ENCODE measurements at places on chromosomes 5 and 9.

DNA sequence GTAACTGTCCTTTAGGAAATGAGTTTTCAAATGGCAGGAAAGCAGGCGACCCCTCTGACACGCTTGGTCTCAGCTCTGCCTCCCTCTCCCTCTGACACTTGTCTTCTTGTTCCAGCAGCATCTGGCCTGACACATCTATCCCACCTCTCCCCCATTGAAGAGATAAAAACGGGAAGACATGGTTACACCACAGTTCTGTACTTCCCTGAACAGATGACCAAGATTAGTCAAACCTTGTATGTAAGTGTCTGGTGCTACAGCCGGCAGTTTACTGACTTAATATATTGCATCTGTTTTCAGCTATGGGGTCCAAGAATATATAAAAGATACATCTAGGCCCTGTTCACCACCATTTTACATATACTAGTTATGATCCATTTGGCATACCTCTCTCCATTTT lies 29.6 kb upstream of the MLLT3 start:
- DNase-seq, result no peak

- DNase-seq, result no peak
These were observed 189.4 kb downstream of the BNC2 start for GRCh38 chr9:16680975-16681651.

DNA sequence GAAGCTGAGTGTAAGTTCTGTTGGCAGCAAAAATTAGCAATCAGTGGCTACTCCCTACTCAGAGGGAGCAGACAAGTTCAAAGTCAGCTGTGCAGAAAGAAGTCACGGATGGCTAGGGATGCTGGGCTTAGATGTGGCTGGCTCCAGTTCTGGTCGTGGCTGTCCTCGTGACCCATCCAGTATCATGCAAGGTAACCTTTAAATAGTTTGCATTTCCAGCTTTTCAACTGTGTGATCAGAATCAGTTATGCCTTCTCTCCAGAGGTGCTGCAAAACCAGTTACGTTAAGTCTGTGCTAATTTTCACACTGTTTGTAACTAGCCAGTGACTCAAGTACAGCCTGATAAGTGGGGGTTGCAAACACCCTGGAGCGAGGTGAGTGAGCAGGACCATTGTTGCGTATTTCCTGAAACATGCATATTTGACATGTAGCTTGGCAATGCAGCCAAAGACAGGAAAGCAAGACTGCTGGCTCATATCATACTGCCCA lies 302.4 kb downstream of the ATPSCKMT start:
- no peak for DNase-seq

DNA sequence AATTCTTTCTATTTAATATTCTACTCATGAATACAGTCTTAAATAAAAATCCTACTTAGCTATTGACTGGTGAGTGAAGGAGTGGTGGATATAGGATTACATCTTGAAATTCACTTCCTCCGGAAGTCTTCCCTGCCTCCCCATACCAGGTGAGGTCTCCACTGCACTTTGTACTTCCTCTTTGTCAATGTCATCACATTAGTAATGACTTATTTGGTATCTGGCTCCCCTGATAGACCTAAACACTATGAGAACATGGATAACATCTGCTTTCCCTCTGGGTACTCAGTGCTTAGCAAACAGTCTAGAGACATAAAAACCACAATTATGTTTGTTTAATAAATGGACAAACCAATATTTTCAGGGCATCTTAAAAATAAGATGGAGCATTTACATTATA lies 532.1 kb downstream of the PDE4D start:
- DNase-seq, result no peak

GRCh38 chr5:78964889-78965288 lies 20.2 kb downstream of the ARSB start:
- DNase-seq, result no peak

DNA sequence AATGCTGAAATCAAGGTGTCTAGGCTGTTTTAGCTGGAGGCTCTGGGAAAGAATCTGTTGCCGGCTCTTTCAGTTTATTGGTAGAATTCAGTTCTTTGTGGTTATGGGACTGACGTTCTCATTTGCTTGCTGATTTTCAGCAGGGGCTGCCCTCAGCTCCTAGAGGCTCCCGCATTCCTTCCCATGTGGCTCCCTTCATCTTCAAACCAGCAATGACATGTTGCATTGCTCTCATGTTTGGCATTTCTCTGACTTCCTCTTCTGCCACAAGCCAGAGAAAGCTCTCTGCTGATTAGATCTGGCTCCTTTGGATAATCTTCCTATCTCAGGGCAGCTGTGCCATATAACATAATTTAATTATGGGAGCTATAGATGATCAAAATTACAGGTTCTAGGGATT lies 360.3 kb downstream of the LRRC70 start:
- no peak for DNase-seq

DNA sequence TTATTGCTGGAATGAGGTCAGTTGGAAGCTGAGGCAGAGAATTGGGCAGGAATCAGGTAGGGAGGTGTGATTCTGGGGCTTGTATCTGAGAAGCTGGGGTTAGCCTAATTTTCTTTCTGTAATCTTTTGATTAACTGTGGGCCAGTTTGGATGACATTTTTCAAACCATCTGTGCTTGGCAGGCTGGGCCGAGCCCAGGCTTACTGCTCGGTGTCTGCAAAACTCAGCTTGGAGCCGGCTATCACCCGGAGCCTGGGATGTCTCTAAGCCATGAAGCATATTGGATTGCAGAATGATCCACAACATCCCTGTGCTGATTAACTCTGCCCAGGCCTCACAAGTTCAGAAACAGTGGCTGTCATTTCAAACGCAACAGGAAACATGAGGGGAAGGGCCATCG lies 26.5 kb downstream of the KCNMB1 start:
- DNase-seq, result no peak

DNA sequence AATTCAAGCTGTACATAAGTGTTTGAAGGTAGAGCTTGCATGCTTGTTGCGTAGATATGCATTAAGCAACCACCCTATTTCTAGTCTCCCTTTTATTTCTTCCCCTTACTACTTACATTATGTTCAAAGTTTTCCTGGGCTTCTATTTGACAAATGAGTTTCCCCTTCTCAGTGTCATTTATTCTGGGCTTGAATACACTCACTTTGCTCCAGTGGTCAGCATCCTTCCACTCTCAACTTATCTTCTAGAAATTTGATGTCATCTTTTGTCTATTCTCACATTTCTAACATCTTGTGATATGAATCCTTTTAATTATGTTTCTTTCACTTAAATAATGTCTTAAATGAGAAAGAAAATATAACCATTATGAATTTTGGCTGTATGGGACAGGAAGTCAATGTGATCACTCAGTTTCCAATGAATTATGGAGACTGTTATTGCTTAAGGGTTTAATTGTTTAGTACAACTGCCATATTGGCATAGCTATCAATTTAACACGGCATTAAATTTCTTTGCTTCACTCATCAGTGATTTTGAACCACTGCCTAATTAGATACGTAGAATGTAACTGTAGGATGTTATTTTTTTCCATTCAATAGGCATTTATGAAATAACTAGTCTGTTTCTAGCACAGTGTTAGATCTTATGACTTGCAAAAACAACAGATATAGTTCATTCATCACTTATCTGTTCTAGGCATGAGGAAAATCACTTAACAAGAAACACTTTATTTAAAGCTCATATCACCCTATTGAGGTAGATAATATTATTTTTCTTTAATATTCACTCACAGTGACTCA lies 105.5 kb upstream of the CDH12 start:
- DNase-seq, result no peak

DNA sequence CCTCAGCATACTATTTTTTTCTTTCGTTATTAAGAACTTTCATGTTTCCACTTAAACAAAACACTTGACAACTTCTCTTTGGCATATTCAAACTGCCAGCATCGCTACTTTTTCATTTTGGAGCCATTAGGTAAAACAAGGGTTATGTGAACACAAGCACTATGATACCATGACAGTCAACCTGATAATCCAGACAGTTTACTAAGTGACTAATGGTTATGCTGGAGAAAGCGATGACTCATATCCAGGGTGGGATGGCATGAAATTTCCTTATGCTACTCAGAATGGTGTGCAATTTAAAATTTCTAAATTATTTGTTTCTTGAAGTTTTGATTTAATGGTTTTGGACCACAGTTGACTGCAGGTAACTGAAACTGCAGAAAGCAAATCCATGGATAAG lies 29.9 kb upstream of the PRSS3 start:
- DNase-seq, result no peak

DNA sequence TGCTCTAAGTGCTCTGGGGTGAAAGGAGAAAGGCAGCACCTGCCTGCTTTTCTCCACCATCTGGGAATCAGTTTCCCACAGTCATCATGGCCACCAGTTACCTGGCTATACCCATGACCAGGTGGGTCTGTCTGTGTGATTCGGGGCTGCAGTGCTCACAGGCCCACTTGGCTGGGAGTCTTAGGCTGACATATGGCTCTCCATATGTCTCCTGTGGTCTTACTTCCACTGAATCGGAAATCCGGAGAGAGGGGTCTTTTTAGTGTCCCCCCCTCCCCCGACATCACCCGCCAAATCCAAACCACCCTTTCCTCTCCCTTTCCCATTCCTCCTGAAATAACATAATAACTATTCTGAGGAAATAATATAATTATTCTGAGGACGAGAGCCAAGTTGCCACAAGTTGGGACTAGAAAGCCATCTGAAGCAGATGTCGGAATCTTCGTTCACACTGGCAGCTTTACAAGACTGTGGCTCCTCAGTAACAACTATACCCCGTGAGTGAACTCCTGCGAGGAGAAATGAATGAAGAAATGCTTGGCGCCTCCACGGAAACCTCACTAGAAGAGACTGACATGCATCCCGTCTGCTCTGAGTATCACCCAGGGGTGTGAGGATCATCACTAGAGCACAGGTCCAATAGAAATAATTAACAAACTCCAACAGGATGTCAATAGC lies 143.4 kb downstream of the MYO10 start:
- no peak for DNase-seq

GRCh38 chr5:145385276-145385675 lies 449.9 kb downstream of the PRELID2 start:
- no peak for DNase-seq

GRCh38 chr5:126398791-126399190 lies 24.4 kb upstream of the GRAMD2B start:
- DNase-seq, result no peak

DNA sequence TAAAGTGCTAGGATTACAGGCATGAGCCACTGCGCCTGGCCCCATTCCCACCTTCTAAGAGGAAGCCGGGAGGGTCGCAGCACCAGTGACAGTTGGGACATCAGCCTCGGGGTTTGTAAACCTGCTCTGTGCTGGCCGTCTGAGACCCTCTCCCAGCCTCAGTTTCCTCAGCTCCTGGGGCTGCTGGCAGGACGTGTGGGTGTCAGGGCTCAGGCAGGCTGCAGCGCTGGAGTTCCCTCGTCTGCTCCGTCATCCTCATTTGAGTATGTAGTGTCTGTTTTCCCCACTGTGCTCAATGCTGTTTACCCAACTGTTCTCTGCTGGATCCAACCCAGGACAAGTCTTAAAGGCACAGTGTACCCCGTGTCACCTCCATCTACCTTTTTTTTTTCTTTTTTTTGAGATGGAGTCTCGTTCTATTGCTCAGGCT lies 2.0 kb upstream of the NINJ1 start:
- no peak for DNase-seq

DNA sequence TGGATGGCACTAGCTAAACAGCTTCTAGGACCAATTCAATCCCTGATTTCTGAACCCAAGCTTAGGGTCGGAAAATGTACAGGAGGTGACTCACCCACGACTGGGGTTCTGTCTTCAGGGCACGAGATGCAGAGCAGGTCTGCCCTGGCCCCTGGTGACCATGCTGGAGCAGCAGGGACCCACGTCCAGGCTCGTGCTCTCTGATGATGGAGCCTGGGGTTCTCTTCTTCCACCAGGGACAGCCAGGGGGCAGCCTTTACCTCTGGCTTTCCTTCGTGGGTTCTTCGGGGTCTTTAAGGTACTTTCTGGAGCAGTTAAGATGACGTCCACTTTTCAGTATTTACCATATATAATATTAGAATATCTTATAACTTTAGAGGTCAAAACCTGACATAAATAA lies 2.1 kb downstream of the CFAP77 start:
- no peak for DNase-seq

DNA sequence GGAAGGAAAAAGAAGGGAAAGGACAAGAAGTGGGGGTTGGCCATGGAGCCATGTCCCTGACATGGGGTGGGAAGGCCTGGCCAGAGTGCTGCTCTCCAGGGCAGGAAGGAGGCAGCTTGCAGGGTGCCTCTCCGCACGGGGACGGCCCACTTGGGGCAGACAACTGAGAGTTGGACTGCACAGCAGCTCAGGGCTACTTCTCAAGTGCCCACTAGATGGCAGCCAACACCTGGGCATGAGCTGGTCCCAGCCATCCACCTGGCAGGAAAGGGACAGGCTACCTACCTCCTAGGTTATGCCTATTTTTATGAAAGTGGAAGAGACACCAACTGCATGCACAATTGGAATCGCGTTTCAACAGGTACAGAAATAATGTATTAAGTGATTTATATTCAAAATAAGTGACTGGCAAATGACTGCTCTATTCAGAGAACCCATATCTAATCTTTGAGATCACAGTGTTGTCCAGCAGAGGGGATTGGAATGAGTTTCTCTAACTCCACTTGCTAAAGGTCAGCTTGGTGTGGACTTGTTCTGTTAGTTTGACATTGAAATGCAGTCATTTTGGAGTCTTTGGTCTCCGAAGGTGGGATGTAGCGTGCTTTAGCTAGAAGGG lies 113.4 kb downstream of the SYK start:
- peak; percentile 63 for DNase-seq

All from stimulated activated CD4-positive, alpha-beta T cell treated with anti-CD3 and anti-CD28 coated beads, Interleukin-12 subunit alpha, Interleukin-12 subunit beta, amount 100 ng/mL, for 24 hours (primary cell).